Stimulated activated CD4-positive, alpha-beta T cell treated with anti-CD3 and anti-CD28 coated beads, TNF-alpha, amount 100 ng/mL, for 1 hour (primary cell): ENCODE measurements at places on chromosomes 3 and 15.

DNA sequence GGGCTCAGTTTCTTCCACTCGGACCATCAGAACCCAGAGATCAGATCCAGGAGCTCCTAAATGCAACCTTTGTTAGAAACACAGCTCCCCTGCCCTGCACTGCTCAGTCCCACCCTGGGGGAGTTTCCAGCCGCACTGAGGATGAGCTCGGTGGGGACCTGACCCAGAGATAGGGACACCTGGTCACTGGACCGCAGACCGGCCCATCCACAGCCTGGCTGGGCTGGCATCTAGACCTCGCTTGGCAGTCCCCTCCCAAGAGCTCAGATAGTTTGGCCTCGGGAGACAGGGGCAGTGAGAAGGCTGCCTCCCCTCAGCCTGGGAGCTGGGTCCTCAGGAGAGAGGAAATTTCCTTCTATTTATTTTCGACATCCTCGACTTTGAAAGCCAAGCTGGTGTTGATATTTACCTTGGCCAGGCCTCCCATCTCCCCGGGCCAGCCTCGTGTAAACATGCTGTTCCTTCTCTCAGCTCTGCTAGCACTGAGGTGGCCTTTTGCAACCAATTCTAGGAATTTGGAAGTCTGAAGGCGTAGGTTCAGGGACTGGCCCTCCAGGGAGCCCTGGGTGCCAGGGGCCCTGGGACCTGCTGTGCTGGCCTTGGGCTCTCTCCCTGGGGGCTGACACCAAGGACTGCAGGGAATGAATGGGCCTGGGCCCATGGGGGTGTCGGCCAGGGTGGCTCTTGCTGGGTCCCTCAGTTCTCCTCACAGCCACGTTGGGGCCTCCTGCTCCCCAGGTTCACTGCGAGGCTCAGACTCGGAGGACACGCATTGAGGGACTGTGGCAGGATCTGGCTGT lies 90.1 kb downstream of the VGLL4 start:
- DNase-seq = no peak

DNA sequence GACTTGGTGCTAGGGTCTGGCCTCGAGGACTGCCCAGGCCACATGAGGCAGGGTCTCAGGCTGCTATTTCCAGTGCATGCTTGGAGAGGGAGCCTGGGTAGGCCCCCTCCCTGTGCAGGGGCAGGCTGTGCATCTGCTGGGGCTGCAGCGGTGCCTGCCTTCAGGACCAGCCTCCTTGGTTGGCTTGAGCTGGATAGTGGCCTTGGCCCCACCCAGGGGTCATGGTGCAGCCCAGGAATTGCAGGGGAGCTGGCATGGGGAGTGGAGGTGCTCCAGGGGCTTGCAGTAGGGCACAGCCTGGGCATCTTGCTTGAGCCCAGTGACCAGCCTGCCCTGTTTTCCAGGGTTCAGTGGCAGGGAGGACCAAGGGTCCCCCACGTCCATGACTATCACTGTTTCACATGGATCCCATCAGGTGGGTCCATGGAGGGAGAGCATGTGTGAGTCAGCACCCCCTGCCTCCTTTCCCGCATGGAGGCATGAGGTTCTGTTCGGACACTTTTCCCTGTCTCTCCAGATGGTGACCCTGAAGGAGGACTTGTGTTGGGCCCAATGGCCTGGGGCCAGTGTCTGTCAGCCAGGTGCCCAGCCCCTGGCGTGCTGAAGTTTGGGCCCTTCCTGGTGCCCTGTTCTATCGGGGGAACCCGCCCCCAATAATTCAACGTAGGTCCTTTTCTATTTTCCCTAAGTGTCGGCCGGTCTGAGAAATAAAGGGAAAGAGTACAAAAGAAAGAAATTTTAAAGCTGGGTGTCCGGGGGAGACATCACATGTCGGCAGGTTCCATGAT lies 218.6 kb downstream of the SNRPN start:
- DNase-seq = no peak

DNA sequence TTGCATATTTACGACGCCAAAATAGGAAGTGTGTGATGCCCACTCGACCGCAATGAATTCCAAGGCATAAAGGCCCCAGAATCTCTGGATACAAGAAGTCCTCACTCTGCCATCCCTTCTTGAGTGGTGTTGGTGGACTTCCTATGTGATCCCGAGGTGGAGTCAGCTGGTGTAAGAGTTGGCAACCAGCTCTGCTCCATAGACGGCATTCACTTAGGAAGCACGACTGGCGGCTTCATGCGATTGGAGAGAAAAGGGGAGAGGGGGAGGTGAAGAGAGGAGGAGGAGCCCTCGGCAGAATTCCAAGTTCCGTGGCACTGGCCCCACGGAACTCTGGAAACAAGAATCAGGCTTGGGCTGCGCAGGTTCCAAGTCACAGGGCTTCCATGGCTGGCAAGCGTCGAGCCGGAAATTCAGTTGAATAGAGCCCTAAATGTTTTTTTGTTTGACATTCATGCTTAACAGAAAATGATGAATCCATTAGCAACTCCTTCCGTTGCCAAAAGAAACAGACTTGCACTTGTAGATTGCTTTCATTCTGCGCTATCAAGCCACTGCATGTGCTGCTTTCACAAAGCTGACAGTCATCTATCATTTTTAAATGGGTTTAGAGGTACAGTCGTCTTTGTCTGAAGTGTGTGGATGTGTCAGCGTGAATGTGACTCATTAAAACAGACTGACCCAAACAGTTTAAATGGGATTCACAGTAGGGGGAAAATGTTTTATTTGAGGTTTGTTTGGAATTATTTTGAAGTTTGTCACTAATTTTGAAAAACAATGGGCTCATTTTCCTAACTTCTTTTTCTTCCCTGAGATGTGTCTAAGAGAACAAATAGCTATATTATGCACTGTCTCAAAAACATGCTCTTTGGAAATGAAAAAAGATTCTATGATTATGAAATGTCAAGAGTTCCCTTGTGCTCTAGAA lies 428.3 kb upstream of the ATP11B start:
- DNase-seq = no peak

DNA sequence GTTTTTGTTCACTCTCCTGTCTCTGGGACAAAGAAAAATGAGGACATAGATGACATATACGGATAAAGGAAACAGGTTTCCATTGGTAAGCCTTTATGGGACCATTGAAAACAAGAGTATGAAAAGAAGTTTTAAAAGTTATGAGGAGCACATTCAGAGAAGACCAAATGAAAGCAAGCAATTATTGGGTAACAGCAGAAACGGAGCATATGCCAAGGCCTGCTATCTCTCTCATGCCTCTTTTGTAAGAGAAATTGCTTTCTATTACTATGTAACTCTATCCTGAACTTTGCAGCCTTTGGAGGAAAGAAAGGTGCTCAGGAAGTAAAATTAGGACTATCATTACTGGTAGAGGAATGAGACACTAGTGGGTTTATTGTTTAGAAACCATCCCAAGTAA lies 14.9 kb upstream of the DPH6 start:
- DNase-seq = no peak
